ENCODE measurements at places on chromosomes 16 and 17. TPM values are rescaled to one million over a fixed set of nuclear protein-coding genes. Genes with fewer than 3 reads are reported as not detected.

PRR35 gene
- total RNA-seq = not detected

GRCh38 chr17:74838274-74838673, 21.4 kb downstream of the GRIN2C start:
- no peak for DNase-seq

PIRT gene
- total RNA-seq = not detected

DNA sequence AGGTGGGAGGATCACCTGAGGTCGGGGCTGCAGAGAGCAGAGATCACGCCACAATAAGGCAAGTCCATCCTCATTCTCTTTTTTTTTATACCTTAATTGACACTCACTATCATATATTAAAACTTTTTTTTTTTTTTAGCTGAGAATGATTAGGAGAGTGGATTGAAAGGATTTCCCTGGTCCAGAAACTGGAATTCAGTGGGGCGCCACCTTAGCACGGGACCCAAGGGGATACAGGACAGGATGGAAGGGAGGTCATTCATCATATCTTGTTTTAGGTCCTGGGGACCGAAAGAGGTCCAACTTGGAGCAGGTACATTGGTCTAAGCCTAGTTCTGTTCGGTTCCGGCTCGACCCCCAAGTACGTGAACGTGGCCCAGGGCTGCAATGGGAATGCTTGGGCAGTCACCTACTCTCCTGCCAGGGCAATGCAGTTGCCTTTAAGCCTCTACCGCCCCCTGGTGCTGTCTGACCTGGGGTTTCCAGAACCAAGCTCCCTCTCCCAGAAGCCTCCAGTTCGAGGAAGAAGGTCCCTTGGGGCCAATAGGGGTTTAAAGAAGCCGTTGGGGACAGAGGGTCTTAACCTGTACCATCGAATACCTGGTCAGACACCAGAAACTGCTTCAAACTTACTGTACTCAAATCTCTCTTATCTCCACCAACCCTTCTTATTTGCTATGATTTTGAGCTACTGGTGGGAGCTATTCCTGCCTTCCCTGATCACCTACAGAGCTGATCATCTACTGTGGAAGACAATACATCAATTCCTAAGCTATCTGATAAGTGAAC, 19.9 kb upstream of the GPATCH8 start:
- peak; percentile 86 for DNase-seq

DNA sequence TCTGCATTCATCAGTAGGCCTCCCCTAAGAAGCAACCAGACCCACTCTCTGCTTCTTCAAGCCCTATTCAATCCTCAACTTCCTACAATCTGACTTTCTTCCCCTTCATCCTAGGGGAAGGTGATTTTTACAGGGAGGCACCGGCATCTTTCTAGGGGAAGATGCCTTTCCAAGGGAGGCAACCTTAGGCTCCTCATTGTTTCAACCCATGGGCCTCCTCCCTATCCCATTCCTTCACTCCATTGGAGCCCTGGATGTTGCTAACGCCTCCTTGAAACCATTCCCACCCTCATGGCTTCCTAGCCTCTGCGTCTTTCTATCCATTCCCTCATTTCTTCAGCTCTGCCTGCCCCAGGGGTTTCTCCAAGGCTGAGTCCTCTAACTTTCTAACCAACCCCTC, 2.7 kb upstream of the CUEDC1 start:
- DNase-seq = no peak

- no peak for DNase-seq
These were observed 8.0 kb downstream of the IGF2BP1 start for GRCh38 chr17:49005140-49005539.

GRCh38 chr17:6868582-6868981, 37.1 kb upstream of the TEKT1 start:
- no peak for DNase-seq

DNA sequence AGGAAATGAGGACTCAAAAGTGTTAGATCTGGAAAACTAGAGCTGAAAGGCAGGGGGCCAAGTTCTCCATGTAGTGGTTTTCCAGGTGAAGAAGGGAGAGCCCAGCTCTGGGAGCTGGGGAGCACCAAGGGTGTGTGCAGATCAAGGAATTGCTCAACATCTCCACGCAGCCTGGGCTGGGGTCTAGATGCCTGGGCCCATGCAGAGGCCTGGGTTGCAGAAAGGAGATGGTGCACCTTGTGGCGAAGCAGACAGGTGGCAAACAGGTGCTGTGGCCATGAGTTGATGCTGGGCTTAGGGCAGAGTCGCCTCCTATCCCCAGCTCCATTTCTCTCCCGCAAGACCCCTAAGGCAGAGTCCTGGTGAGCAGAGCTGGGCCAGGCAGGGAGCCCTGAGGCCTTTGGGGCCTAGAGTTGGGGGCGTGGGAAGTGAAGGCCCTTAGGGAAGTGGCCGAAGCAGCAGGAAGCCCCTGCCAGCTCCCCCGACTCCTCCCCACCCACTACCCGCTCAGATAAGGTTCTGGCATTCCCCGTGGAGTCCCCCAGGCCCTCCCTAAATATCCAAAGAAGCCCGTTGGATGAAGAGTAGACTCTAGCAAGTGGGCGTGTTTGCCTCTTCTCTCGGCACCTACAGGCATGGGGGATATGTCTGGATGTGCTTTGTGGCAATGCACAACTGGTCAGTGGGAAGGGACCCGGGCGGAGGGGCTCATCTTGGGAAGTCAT, 777 bp downstream of the FOXN1 start:
- no peak for DNase-seq

GRCh38 chr17:38926293-38927070, 1.1 kb downstream of the LASP1NB start:
- DNase-seq = no peak
